ENCODE measurements at places on chromosomes 1 and 21.

GRCh38 chr1:103199001-103199400, 90.7 kb upstream of the COL11A1 start:
- no peak for DNase-seq

- DNase-seq: no peak
Measured at GRCh38 chr1:215661033-215661432, 93.9 kb downstream of the KCTD3 start.

DNA sequence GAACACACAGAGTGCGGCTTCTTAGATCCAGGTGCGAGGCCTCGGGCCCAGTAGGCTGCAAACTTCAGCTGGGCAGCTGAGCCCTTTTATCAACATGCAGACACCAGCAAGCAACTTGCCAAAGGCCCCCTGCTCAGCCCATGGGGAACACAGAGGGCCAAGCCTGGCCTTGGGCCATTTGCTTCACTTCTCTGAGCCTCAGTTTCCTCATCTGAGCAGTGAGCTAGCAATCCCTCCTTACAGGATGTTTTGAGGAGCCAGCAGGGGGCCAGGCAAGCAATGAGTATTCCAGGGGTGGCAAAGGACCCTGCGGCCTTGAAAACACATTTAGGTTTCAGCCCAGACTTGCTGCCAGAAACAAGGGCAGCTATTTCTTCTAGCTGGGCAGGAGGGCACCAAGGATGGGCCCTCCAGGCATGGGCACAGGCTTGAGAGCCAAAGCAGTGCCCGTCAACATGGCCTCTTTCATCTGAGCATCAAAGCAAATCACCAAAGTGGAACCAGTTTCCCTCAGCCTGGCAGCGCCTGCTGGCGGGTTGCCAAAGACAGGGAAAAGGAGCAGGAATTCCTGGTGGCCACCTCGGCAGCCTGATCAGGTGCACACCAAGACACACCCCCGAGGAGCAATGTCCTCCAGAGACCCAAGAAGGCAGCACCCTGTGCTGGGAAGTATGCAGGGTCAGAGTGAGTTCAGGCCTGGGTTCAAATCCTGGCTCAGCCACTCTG, 1.4 kb downstream of the MATN1 start:
- DNase-seq: no peak

DNA sequence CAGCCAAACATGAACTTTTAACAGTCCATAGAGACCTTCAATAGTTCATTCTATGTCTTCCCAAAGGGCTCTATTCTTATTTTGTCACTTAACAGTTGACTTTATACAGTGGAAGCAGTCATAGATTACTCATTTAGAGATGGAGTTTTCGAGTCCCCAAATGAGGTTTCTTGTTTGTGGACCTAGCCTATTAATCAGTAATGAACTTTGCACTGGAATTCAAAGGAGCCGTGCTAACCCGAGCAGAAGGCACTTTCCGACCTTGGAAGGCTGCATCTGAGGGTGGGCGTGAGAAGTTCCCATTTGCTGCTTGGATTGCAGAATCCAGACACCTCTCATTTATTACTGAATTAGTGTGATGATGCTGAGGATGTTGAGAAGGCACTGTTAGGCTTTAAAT, 46.4 kb downstream of the TTC39A start:
- no peak for DNase-seq
